ENCODE measurements at places on chromosomes 3 and 15.
A peak's percentile ranks its signal among the peaks of the same experiment; 100 is the strongest.

- DNase-seq: no peak
Measured at GRCh38 chr3:160065786-160066185, 77.2 kb downstream of the IL12A start.

GRCh38 chr15:92012368-92012629 is 158.8 kb downstream of the SLCO3A1 start:
- DNase-seq: no peak

GRCh38 chr15:68812597-68813431 is 7.9 kb downstream of the ANP32A start:
- no peak for DNase-seq

GRCh38 chr3:190539526-190539925 is 25.6 kb downstream of the IL1RAP start:
- no peak for DNase-seq

GRCh38 chr3:152374262-152374990 is 105.7 kb downstream of the MBNL1 start:
- no peak for DNase-seq

GRCh38 chr3:148089171-148089570 is 608.5 kb upstream of the AGTR1 start:
- DNase-seq: no peak

DNA sequence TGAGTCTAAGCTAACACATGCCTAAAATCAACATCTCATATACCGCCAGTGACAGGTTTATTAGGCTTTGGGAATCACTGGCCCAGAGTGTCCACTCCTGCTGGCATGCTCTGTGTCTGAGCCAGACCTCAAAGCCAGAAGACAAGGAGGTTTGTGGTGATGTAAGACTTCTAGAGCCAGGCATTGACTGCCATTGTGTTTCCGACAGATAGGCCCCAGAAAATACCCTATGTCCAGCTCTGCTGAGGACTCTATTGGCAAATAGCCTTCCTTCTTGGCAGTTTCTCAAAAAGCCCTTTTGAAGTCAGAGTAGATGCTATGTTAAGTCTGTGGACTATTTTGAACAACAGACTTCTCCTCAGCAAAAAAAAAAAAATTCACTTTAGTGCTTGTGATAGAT is 181.9 kb upstream of the UBE2E1 start:
- DNase-seq: no peak

GRCh38 chr3:140770977-140771667 is 93.3 kb downstream of the TRIM42 start:
- no peak for DNase-seq

DNA sequence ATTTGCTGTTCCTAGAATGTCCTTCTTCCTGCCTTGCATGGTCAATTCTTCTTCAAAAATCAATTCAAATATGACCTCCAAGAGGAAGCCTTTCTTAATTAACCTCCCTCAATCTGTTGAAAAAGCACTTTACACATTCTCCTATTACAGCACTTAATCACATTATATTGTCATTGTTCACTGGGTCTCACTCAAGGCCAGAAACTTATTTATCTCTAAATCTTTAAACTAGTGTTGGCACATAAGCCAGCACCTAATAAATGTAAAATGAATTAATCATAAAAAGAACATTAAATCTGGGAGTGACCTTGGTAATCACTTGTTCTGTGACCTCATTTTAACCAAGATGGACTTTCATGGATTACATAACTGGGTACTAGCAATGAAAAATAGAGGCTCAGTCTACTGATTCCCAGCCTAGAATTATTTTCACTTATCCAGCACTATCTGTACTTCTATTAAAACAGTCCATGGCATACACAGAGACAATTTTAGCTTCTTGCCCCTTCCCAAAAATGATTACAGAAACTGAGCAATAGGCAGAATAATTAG is 22.1 kb downstream of the MSL2 start:
- DNase-seq: no peak

GRCh38 chr15:92636908-92637481 is 18.6 kb downstream of the FAM174B start:
- DNase-seq: peak; percentile 84

- DNase-seq: no peak
Measured at GRCh38 chr3:194768586-194768985, 82.9 kb downstream of the FAM43A start.

All from DMS153 (cell line).